ENCODE measurements at places on chromosomes 16 and 17.

DNA sequence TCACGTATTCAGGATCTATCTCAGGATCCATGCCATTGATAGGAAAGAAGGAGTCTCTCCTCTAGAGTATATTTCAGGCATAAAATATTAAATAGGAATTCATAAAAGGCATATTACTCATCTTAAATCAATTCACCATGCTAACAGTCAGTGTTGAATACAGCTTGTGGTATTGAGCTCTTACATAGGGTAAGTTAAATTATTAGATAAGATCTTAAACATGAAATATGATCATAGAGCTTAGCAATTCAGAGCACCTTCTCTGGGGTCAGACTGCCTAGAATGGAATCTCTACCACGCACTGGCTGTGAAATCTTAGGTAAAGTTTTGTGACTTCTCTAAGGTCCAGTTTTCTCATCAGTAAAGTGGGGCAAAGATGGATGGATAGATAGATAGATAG lies 20.7 kb downstream of the MARCHF10 start:
- DNase-seq, result no peak

- DNase-seq, result peak; percentile 72
These were observed 11.7 kb downstream of the ERN1 start for GRCh38 chr17:64117981-64118979.

GRCh38 chr16:2739625-2740430 lies 12.6 kb upstream of the SRRM2 start:
- DNase-seq, result no peak

DNA sequence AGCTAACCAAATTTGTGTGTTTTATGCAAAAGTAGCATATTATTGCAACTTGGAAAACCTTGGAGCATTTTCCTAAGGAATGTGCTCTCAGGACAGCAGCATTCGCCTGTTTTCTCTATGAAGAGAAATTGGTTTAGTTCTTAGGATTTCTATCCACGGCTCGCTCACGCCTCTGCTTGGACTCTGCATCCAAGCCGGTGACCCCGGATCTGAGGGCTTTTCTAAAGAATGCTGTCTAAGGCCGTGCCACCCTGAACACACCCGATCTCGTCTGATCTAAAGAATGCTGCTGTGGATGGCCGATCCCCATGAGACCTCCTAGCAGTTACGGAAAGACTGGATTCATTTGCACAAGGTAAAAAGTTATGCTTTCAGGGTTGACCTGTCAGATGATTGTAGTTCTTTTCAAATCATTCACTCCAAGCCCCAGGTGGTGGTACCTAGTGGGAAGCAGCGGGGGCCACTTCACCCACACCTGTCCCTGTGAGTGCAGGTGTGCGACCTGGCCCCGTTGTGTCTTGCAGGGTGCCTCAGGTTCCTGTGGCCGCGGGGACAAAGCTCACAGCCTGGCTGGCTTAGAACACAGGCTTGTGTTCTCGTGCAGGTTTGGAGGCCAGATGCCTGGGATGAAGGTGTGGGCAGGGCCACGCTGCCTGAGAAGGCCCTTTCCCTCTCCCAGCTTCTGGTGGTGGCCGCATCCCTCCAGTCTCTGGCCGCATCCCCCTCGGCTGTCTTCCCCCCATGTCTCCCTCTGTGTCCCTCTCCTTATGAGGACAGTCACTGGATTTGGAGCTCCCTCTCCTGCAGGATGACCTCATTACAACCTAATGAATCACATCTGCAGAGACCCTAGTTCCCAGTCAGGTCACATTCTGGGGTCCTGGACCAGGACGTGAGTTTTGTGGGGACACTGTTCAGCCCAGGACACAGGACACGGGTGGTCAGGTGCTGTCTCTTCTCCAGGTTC lies 71.1 kb downstream of the BANP start:
- DNase-seq, result no peak

DNA sequence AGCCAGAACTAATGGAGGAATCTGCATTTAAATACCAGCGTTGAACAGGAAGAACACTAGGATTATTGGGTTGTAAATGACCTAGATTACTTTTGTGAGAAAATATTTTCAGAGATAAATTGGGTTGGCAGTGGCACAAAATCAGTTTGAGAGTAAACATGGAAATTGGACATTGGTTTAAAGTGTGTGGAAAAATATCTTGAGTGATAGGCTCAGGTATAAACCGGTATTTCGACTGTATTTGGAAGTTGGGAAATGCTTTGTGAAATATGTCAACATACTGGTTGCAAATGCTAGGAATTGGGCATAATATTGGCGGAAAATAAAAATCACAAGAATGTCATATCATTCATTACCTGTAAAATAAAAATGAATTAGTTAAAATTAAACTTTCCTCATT lies 15.1 kb downstream of the PRKAR1A start:
- no peak for DNase-seq

All from tongue (tissue), 3 donors.